Activated CD4-positive, alpha-beta T cell treated with anti-CD3 and anti-CD28 coated beads, Interleukin-2, amount 10 ng/mL, durations not matched to agents 24 days and 14 days (primary cell): ENCODE measurements at places on chromosomes 16 and 17. TPM values are rescaled to one million over a fixed set of nuclear protein-coding genes. Genes with fewer than 3 reads are reported as not detected.

DNA sequence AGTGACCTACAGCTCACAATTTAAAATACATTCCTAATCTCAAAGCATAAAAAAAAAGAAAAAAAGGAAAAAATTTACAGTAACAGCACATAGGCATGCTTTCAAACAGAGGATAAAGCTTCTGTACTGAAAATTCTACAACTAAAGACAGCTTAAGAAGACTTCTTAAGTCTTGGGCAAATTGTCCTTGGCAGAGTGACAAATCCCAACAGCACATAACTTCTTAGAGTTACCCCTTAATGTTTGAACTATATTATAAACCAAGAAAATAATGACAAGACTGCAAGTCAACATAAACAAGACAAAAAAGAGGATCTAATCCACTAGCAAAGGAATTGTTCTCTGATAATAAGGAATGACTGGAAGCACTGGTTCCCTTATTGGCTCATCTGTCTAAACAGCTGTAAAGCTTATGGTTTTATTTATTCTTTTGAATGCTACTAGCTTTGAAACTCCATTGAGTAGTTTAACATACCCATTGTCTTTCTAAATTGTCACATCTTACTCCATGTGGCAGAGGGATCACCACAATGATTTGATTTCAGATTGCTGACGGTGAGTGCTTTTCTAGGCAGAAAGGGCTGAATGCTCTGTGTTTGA is 1576.8 kb upstream of the GOT2 start:
- no peak overlapping the region for H3K4me3 ChIP-seq
- H3K27ac ChIP-seq = no peak overlapping the region
- DNase-seq = no peak

GRCh38 chr17:46736100-46736499 is 82.4 kb downstream of the WNT3 start:
- H3K36me3 ChIP-seq = peaks cover 9% of the 10 kb centered on the region
- H3K4me1 ChIP-seq = no peaks in the 10 kb centered on the region
- H3K27me3 ChIP-seq = no peaks in the 10 kb centered on the region
- no peak for DNase-seq
- no peak overlapping the region for H3K4me3 ChIP-seq
- H3K27ac ChIP-seq = no peak overlapping the region

DNA sequence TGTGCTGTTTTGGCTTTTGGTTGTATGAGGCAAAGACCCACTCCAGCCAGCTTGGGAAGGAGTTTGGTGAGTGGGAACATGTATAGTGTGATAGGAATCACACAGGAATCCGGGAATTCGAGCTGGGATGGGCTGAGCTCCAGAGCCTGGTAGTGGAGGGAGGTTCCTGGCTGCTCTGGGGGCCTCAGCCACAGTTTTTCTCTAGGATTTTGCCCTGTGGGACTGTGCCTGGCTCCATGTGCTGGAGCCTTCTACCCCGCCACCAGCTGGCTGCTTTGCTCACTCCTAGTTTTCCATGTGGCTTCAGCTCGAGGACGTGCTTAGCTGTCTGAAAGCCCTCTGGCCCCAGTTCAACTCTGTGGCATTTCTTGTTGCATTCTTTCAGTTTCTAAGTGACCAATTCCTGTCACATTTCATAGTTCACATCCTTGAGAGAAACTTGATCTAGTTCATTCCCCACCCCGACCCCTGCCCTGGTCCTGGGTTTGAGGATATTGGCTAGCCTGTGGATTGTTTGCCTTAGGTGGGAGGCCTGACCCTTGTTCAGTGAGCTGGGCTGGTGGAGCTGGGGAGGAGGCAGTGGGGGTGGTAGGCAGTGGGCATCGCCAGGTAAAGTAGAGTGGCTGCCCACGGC is 5.0 kb downstream of the SEC14L1 start:
- peaks cover 65% of the 10 kb centered on the region for H3K36me3 ChIP-seq
- H3K27me3 ChIP-seq = no peaks in the 10 kb centered on the region
- peaks cover 59% of the 10 kb centered on the region for H3K4me1 ChIP-seq
- H3K4me3 ChIP-seq = peak overlapping the region; percentile 45
- peak overlapping the region; percentile 71 for H3K27ac ChIP-seq

GRCh38 chr17:4945944-4946280 is 2.4 kb downstream of the PFN1 start:
- H3K27ac ChIP-seq = peak overlapping the region; percentile 95
- peak overlapping the region; percentile 95 for H3K4me3 ChIP-seq
- H3K4me1 ChIP-seq = peaks cover 59% of the 10 kb centered on the region
- no peak for DNase-seq
- peaks cover 66% of the 10 kb centered on the region for H3K36me3 ChIP-seq

GRCh38 chr16:85522842-85523601 is 90.1 kb upstream of the GSE1 start:
- H3K4me3 ChIP-seq = no peak overlapping the region
- no peak overlapping the region for H3K27ac ChIP-seq
- no peak for DNase-seq
- no peaks in the 10 kb centered on the region for H3K36me3 ChIP-seq

GRCh38 chr16:80459966-80460365 is 80.8 kb upstream of the DYNLRB2 start:
- H3K4me1 ChIP-seq = no peaks in the 10 kb centered on the region
- no peaks in the 10 kb centered on the region for H3K36me3 ChIP-seq
- H3K4me3 ChIP-seq = no peak overlapping the region
- DNase-seq = no peak
- peaks cover 35% of the 10 kb centered on the region for H3K27me3 ChIP-seq

GRCh38 chr16:54616610-54617009 is 314.1 kb upstream of the IRX5 start:
- H3K36me3 ChIP-seq = no peaks in the 10 kb centered on the region
- no peak overlapping the region for H3K27ac ChIP-seq
- no peaks in the 10 kb centered on the region for H3K4me1 ChIP-seq
- DNase-seq = no peak

DNA sequence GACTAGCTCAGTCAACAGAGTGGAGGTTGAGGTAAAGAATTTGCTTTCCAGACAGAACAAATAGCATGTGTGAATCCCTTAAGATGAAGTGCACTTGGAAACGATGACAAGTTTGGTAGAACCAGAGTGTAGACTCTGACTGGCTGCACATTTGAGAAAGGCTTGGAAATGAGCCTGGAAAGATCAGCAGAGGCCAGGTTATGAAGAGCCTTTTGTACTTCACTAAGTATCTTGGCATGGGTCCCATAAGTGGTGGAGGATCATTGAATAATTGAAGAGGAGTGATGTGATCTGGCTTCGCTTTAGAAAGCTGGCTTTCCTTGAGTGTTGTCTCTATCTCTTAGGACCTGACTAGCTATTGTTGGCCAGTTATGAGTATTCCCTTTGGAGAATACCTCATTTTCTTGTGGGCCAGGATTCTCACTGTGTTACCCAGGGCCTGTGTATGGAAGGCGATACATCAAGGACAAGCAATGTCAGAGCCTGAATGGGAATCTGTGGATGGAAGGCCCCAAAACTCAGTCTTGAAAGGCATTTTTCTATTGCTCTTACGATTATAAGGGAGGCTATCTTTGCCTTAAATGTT is 329.8 kb downstream of the UTP18 start:
- H3K4me1 ChIP-seq = no peaks in the 10 kb centered on the region
- no peak for DNase-seq
- H3K27me3 ChIP-seq = no peaks in the 10 kb centered on the region
- H3K27ac ChIP-seq = no peak overlapping the region

- H3K4me1 ChIP-seq = peaks cover 9% of the 10 kb centered on the region
- no peak for DNase-seq
- peaks cover 2% of the 10 kb centered on the region for H3K27me3 ChIP-seq
- no peaks in the 10 kb centered on the region for H3K36me3 ChIP-seq
- H3K4me3 ChIP-seq = no peak overlapping the region
Measured at GRCh38 chr17:80106176-80106575, 4.8 kb downstream of the GAA start.

DNA sequence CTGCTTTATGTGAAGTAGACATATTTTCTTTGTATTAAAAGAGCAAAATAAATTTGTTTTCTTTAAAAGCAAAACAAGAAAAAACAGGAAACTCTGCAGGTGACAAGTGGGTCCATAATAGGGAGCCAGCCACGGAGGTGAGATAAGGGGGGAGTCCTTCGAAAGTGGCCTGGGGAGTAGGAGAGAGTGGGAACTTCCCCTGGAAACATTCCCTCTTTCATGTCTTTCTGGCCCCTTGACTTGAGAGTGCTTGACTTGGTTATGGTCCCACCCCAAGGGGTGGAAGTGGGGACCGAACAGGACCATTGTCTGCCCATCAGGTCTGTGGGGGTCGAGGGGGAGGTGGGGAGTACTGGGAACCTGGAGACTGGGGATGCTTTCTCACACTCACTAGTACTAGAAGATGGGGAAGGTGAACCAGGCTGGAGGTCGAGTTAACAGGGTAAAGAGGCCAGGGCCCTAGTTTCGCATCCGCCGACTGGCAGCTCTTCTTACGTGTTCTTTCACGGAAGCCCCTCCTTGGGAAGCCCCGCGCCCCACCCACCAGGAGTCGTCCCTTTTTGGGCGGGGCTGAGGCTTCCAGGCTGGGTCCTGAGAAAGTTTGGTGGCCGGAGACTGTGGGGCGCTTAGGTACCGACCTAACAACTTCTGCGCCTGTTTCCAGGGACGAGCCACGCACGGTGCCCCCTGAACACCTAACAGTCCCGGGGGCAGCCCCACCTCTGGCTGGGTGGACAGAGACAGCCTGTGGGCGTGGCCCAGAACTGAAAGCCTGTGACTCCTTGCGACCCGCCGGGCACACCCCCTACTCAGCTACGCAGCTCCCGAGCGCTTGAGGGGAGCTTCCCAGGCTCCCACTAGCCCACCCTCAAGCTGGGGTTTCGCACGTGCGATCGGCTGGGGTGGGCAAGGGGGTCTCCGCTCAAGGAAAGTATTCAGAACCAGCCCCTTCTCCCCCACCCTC is 790 bp downstream of the TRADD start:
- peaks cover 34% of the 10 kb centered on the region for H3K36me3 ChIP-seq
- H3K4me3 ChIP-seq = peak overlapping the region; percentile 92
- peak; percentile 97 for DNase-seq
- H3K27me3 ChIP-seq = no peaks in the 10 kb centered on the region
- H3K27ac ChIP-seq = peak overlapping the region; percentile 97

GRCh38 chr16:79912592-79913310 is 312.2 kb upstream of the MAF start:
- no peak overlapping the region for H3K4me3 ChIP-seq
- peaks cover 2% of the 10 kb centered on the region for H3K27me3 ChIP-seq
- H3K27ac ChIP-seq = no peak overlapping the region
- H3K36me3 ChIP-seq = no peaks in the 10 kb centered on the region

DNA sequence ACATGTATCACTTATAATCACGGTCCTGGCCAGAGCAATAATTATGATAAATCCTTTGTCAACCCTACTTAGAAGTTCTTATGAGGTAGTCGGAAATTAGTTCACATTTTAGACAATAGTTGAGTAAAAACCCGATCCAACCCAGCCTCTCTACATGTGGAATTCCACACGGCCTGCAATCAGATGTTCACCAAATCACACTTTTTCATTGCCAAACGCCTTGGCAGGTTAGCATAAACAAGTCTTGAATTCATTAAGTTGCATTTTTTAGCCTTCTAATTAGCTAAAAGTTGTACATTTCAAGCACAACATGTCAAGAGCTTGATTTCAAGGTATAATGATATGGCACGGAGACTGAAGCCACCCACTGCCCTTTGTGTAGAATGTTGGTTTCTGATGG is 65.3 kb downstream of the FOXL1 start:
- DNase-seq = no peak
- H3K36me3 ChIP-seq = no peaks in the 10 kb centered on the region
- no peak overlapping the region for H3K27ac ChIP-seq
- peaks cover 1% of the 10 kb centered on the region for H3K27me3 ChIP-seq
- no peaks in the 10 kb centered on the region for H3K4me1 ChIP-seq

GRCh38 chr17:71649941-71650350 is 470.9 kb upstream of the SOX9 start:
- H3K27ac ChIP-seq = no peak overlapping the region
- H3K4me1 ChIP-seq = no peaks in the 10 kb centered on the region
- DNase-seq = no peak
- no peaks in the 10 kb centered on the region for H3K27me3 ChIP-seq
- no peak overlapping the region for H3K4me3 ChIP-seq

DNA sequence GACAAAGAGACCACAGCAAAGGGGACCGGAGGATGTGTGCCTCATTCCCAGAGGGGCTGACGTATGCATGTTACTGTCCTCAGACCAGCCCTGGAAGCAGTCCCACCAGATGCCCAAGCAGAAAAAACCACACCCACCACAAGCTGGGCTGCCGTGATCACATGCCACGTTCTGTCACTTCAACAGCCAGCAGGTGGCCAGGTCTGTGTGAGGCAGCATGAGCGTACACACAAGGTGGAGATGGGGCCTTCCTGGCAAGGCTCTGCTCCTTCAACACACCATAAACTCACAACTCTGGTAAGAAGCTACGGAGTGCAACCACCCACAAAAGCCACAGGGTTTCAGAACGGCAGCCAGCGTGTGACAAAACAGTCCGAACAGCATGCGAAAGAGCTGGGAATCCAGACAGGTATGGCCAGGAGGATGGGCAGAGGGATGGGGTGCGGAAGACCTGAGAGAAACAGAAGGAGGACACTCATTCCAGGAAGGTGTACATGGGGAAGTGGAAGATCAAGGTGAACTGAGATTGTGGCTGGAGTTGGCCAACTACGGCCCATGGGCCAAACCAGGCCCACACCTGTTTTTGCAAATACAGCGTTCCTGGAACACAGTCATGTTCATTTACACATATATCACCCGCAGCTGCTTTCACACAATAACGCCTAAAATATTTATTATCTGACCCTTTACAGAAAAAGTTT is 27.9 kb downstream of the MBTPS1 start:
- H3K36me3 ChIP-seq = peaks cover 66% of the 10 kb centered on the region
- peak overlapping the region; percentile 13 for H3K4me3 ChIP-seq
- H3K27me3 ChIP-seq = no peaks in the 10 kb centered on the region
- H3K4me1 ChIP-seq = peaks cover 30% of the 10 kb centered on the region

GRCh38 chr17:31560616-31561235 is 169.3 kb downstream of the RAB11FIP4 start:
- DNase-seq = no peak
- peaks cover 16% of the 10 kb centered on the region for H3K4me1 ChIP-seq

GRCh38 chr17:27578718-27579085 is 52.3 kb upstream of the LGALS9 start:
- DNase-seq = peak; percentile 86
- peaks cover 51% of the 10 kb centered on the region for H3K36me3 ChIP-seq
- peaks cover 72% of the 10 kb centered on the region for H3K4me1 ChIP-seq
- peak overlapping the region; percentile 40 for H3K4me3 ChIP-seq
- no peaks in the 10 kb centered on the region for H3K27me3 ChIP-seq

DNA sequence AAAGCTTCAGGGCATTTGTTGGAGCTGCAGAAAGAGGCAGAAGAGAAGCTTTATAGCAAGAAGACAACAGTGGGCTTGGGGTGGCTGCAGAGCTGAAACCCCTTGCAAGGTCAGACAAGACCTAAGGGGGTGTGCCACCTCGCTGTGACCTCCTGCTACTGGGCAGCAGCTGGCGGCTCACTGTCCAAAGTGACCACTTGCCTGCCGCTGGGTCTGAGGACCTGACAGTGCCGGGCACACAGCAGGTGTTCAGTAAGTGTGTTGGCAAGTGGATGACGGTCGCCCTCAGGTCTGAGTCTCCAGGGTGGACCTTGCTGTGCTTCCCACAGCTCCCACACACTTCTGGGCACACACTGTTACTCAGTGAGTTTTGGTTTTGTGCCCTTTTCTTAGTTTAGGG is 336.5 kb downstream of the C16orf95 start:
- H3K36me3 ChIP-seq = no peaks in the 10 kb centered on the region
- H3K4me3 ChIP-seq = no peak overlapping the region
- DNase-seq = no peak
- no peaks in the 10 kb centered on the region for H3K27me3 ChIP-seq
- H3K27ac ChIP-seq = no peak overlapping the region
- H3K4me1 ChIP-seq = no peaks in the 10 kb centered on the region

The CSF3 gene
- not detected in 2 replicates for total RNA-seq

The SIRT7 gene
- 54.9 and 58.2 TPM in 2 replicates for total RNA-seq

The SKAP1 gene
- total RNA-seq = 59.3 and 63.1 TPM in 2 replicates

The UNKL gene
- 38.4 and 43.9 TPM in 2 replicates for total RNA-seq

The SARM1 gene
- total RNA-seq = 36.4 and 37.7 TPM in 2 replicates

The SLC35G6 gene
- not detected in 2 replicates for total RNA-seq

The LDHD gene
- 0.09 and 0.24 TPM in 2 replicates for total RNA-seq

The FAHD1 gene
- total RNA-seq = 20.2 and 21.7 TPM in 2 replicates
